Pons (tissue), 1 donor: ENCODE measurements at places on chromosomes 7 and 10.

DNA sequence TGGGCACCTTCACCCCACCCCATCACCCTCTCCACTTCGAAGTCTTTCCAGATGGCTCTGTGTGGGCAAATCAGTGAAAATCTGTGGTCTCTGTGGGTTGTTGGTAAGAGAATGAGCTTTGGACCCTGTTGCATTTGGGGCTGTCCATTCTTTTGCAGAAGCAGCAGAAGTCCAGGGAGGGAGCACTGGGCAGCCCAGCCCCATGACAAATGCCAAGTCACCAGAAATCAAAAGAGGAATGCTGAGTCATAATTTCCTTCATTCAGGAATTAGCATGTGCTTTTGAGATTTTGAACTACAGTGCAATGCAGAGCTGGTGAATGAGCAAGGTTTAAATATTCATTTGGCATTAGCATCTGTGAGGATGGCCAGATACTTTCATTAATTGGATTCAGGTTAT is 556.2 kb downstream of the LRMDA start:
- no peak for DNase-seq

DNA sequence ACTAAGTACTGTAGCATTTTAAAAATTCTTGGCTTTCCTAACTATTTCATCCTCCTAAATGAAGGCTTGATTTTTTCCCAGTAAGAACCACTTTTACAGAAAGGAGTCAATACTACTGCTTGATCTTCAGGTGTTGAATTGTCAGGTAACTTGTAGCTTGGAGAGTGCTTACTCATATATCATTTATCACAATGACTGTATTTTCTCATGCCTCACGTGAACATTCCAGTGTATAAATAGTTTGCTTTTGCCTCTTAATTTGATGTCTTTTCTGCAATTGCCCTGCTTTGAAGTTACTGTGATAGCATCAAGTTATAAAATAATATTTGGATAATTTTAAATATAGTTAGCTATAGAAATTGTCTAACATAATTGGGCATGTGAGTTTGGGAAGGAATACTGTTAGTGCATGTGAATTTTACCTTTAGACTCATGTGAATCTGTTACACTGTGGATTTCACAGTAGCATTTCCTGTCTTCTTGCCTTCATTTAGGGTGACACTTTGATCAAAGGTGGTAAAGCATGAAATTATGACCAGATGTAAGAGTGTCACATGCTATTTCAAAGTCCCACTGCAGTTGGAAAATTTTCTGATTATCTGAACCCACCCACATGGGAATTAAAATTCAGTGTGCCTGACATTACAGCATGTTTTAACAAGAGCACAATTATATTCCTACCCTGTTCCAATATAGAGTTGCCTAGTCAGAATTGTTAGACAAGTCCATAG is 962.8 kb downstream of the DNAJB9 start:
- DNase-seq, result no peak

- no peak for DNase-seq
These were observed 293.4 kb upstream of the DKK1 start for GRCh38 chr10:52020702-52021101.

DNA sequence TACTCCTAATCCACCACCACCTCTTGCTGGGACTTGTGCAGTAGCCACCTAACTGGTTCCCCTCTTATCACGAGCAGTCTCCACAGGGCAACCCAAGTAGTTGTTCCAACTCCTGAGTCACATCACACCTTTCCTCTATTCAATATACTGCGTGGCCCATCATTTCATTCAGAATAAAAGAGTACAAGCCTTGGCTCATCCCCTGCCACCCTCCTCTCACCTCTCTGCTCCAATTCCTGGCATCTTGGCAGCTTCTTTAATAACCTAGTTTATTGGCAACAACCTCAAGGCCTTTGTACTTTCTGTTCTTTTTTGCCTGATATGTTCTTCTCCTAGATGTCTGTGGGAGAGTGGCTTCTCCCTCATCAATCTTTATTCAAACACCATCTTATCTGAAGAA is 199.4 kb downstream of the KIAA1217 start:
- no peak for DNase-seq

GRCh38 chr10:11625019-11625735 is 13.7 kb upstream of the USP6NL start:
- peak; percentile 71 for DNase-seq

DNA sequence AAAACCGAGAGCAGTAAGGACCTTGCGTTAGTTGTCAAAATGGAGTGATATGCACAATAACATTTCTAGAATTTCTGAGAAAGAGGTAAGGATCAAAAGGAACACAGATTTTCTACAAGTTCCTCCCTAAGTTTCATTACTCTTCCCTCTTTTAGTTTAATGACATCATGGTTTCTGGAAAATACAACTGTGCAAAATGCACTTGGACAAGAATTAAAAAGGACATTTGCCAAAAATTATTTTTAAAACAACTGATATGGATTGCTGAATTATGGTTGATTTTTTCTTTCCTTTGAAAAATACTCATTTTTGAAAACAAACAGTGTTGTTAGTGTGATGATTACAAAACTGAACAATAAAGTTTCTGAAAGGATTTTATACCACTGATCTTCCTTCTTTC is 52.1 kb downstream of the SRI start:
- no peak for DNase-seq

DNA sequence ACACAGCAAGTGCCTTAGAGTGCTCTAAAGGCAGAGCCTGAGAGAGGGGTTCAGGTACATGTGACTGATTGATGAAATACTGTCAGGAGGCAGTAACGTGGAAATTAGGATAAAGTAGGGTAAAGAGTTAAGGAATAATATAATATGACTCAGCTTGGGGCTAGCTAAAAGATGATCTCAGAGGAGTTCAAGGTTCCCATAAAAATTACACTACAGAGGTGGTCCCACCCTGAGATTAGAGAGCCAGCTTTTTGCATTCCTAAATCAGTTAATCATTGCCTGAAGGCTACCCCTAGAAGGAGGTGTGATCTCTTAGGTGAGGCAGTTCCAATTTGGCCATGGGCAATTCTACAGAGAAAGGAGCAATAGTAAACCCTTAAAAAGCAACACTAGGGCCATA is 5.8 kb downstream of the LIPJ start:
- DNase-seq, result no peak

- DNase-seq, result no peak
These were observed 313.6 kb upstream of the PODXL start for GRCh38 chr7:131869986-131870385.

- DNase-seq, result no peak
These were observed 102.2 kb upstream of the VIPR2 start for GRCh38 chr7:159246702-159247480.

- DNase-seq, result no peak
These were observed 60.3 kb downstream of the TBXAS1 start for GRCh38 chr7:139889186-139889871.

- DNase-seq, result no peak
These were observed 9.7 kb downstream of the ADAP1 start for GRCh38 chr7:944744-945143.

DNA sequence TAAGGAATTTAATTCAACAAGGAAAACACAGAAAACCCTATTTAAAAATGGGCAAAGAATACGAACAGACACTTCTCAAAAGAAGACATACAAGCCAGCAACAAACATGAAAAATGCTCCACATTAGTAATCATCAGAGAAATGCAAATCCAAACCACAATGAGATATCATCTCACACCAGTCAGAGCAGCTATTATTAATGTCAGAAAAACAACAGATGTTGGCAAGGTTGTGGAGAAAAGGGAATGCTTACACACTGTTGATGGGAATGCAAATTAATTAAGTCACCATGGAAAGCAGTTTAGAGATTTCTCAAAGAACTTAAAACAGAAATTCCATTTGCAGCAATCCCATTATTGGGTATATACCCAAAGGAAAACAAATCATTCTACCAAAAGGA is 55.2 kb downstream of the GCC1 start:
- no peak for DNase-seq

DNA sequence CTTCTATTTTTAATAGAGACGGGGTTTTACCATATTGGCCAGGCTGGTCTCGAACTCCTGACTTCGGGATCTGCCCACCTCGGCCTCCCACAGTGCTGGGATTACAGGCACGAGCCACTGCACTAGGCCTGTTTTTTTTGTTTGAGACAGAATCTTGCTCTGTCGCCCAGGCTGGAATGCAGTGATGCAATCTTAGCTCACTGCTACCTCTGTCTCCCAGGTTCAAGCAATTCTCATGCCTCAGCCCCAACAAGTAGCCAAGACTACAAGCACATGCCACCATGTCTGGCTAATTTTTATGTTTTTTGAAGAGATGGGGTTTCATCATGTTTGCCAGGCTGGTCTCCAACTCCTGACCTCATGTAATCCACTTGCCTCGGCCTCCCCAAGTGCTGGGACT is 73.7 kb downstream of the TYW1B start:
- DNase-seq, result no peak

GRCh38 chr10:33085313-33085833 is 127.3 kb upstream of the ITGB1 start:
- DNase-seq, result no peak

GRCh38 chr10:82319562-82319961 is 444.6 kb downstream of the NRG3 start:
- DNase-seq, result no peak

GRCh38 chr7:133873187-133873586 is 254.0 kb upstream of the LRGUK start:
- DNase-seq, result no peak

- no peak for DNase-seq
These were observed 175.4 kb downstream of the AUTS2 start for GRCh38 chr7:69773535-69774225.

GRCh38 chr7:1762238-1762945 is 92.3 kb downstream of the ELFN1 start:
- DNase-seq, result no peak

- DNase-seq, result no peak
These were observed 29.4 kb downstream of the LSMEM1 start for GRCh38 chr7:112510001-112510742.

- no peak for DNase-seq
These were observed 225.3 kb downstream of the GLRX3 start for GRCh38 chr10:130361351-130362105.

DNA sequence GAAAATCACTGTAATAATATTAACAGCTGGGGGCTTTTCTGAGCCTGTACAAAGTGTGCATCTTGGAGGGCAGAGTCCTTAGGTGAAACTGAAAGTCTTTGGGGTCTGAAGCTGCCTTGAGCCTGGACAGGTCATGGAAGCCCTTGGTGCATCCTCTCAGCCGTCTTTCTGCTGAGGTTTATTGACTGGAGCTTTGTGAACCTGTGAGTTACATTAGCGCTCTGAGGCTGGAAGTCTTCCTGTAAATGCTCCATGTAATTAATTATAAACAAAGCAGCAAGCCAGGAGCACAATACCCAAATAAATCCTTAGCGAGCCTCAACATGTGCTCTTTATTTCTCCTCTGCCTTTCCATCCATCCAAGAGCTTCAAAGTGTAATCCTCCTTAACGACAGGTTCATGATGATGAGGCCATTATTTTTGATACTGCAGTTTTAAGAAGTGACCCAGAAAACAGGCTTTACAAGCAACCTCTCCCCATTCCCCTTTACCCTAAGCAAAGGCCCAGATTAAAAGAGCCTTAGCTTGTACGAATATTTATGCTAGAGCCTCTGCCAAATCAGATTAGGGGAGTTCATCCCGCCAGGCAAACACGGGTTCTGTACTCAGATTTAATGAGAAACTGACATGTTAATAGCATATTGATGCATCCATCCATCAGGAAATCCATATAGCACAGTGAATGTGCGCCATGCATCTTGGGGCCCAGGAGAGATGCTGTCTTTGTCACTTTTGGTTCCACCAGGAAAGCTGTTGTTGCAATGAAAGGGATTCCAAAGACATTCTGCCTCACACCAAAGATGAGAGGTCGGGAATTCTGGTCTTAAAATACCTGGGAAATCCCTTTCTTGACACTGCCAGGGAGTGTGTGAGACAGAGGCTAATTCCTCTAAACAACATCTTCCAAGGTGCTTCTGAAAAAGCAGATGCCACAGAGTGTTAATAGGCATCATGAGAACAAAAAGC is 118.1 kb downstream of the ANLN start:
- DNase-seq, result no peak

- DNase-seq, result no peak
These were observed 123.6 kb downstream of the OAT start for GRCh38 chr10:124294811-124295770.

DNA sequence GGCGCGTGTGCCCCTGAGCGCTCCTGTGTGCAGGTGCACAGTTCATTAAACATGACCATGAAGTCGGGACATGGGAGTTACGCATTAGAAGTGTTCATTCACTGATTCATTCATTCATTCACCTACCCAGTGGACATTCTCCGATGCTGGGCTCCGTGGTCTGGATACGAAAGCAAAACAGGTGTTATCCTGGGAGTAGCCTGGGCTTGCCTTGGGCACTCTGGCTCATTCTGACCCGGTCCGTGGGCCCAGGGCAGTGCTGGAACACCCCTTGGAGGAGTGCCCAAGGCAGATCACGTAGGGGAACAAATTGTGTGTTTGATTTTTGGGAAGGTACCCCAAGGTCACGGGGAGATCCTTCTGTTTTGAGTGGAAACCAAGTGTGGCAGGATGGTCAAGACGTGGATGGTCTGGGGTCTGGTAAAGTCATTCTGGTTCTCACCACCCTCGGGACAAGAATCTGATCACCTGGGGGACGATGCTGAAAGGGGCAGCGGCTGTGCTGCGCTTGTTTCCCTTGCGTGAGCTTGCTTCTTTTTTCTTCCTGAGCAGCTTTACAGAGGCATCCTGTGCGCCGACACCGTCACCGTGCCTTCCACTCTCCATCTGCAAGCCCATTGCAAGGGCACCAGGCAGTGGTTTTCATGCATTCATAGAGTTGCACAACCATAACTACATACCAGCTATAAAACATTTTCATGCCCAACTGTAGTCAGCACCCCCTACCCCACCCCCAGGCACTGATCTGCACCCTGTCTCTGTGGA is 10.1 kb downstream of the ELFN1 start:
- DNase-seq, result no peak

GRCh38 chr7:50577569-50577968 is 12.4 kb upstream of the DDC start:
- DNase-seq, result no peak

DNA sequence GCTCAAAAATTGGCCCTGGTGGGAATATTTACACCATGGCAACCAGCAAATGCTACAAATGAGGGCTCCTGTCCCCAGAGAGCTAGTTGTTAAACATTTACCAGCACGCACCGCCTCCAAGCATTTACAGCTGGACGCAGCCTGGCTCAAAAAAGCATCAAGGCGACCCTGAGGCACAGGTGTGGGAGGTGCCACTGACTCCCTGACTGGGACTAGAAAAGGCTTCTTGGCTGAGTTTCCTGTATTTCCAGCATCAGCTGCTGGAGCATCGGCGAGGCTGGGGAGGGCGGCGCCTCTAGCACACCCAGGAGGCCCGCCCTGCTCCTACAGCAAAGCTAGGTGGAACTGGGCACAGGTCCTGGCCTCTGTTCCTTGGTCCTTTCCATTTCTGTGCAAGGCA is 43.5 kb upstream of the ZRANB1 start:
- no peak for DNase-seq
